Kidney (tissue), 22 donors: ENCODE measurements at places on chromosomes 5 and 9. TPM values are rescaled to one million over a fixed set of nuclear protein-coding genes. Genes with fewer than 3 reads are reported as not detected.

- no peaks in the 10 kb centered on the region for H3K4me1 ChIP-seq
- no peaks in the 10 kb centered on the region for H3K27me3 ChIP-seq
- no peak for DNase-seq
- H3K27ac ChIP-seq = no peak overlapping the region
- no peak overlapping the region for H3K4me3 ChIP-seq
Measured at GRCh38 chr5:153551537-153552079, 61.1 kb downstream of the GRIA1 start.

DNA sequence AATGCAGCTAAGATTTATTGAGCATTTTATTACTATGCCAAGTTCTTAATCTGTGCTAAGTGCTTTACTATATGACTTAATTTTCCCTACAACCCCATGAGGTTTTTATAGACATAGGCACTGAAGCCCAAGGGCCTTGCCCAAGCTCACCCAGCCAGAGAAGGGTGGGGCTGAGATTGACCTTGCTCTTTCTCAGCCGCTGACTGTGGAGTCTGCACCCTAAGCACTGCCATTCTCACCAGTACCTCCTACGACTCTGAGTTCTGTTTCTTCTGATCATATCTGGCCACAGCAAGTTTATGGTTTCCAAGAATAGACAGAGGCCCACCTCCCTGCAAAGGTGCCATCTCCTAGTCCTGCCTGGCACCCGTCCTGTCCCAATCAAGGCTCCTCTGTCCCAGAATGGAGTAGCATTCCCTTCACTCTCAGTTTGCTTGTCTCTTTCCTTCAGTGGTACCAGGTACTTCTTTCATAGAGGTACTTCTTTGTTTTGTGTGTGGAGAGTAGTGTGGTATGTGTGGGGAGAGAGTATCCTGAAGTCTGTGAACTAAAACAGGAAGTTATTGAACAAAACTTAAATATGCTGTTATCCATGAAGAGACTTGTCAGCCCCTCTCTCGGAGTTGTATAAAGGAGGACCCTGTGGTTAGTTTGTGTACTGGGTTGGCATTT lies 42.6 kb downstream of the CSF1R start:
- peaks cover 11% of the 10 kb centered on the region for H3K4me1 ChIP-seq
- H3K27ac ChIP-seq = no peak overlapping the region
- peaks cover 87% of the 10 kb centered on the region for H3K36me3 ChIP-seq
- H3K27me3 ChIP-seq = no peaks in the 10 kb centered on the region
- DNase-seq = no peak

GRCh38 chr9:84374013-84374412 lies 33.5 kb upstream of the SLC28A3 start:
- H3K36me3 ChIP-seq = no peaks in the 10 kb centered on the region
- H3K27me3 ChIP-seq = no peaks in the 10 kb centered on the region
- no peak overlapping the region for H3K4me3 ChIP-seq
- H3K27ac ChIP-seq = no peak overlapping the region

- DNase-seq = peak; percentile 25
- H3K36me3 ChIP-seq = no peaks in the 10 kb centered on the region
- no peaks in the 10 kb centered on the region for H3K27me3 ChIP-seq
- no peak overlapping the region for H3K4me3 ChIP-seq
- peak overlapping the region; percentile 63 for H3K27ac ChIP-seq
Measured at GRCh38 chr5:91311697-91312501, 71.2 kb downstream of the ARRDC3 start.

GRCh38 chr5:157801-158200 lies 33.5 kb upstream of the LRRC14B start:
- H3K4me3 ChIP-seq = no peak overlapping the region
- H3K4me1 ChIP-seq = no peaks in the 10 kb centered on the region
- DNase-seq = no peak
- no peaks in the 10 kb centered on the region for H3K36me3 ChIP-seq
- no peak overlapping the region for H3K27ac ChIP-seq

The CDH10 gene
- 0.13 TPM for total RNA-seq

The ATG10 gene
- 8.7 TPM for total RNA-seq

The BICD2 gene
- 25.2 TPM for total RNA-seq
